ENCODE measurements at places on chromosomes 12 and 14.

DNA sequence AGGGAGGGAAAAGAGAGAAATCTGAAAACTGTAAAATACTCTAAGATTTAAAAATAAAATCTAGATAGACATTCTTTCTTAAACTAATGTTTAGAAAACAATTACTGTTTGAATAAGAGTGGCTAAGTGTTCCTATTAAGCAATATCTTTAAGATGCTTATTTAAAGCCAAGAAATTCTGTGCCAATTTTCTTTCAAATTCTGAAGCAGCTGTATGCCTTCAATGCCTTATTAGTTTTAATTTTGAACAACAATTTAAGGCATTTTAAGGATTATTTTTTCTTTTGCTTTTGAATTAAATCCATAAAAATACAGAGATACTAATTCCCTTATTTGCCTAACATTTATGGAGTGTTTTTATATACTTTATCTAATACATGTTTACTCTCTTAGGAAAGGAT is 50.3 kb upstream of the KITLG start:
- DNase-seq: no peak

- no peak for DNase-seq
Observed at GRCh38 chr12:107394693-107395092, 290.9 kb upstream of the PWP1 start.

GRCh38 chr14:21023817-21024584 is 860 bp downstream of the NDRG2 start:
- no peak for DNase-seq

GRCh38 chr12:123151457-123152454 is 866 bp upstream of the PITPNM2 start:
- no peak for DNase-seq

GRCh38 chr12:132606466-132606865 is 3.9 kb downstream of the LRCOL1 start:
- DNase-seq: no peak

DNA sequence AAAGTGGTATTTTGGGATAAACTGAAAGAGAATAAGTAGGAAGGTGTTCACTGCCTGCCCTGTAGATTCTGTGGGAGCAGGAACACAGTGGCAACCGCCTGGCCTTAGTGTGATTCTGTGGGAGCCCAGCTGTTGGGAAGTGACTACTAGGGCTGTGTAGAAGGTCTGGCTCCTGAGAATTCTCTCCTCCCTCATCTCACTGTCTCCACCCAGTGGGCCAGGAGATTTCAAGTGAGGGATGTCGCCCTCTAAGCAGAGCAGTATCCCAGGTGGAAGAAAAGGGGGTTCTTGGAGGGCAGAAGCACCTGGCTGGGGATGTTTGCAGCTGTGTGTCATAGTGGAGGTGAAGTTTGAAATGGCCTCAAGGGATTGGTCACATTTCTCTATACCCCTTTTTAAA is 113.7 kb downstream of the TBC1D30 start:
- no peak for DNase-seq

GRCh38 chr12:107884769-107885694 is 110.5 kb downstream of the ASCL4 start:
- no peak for DNase-seq

DNA sequence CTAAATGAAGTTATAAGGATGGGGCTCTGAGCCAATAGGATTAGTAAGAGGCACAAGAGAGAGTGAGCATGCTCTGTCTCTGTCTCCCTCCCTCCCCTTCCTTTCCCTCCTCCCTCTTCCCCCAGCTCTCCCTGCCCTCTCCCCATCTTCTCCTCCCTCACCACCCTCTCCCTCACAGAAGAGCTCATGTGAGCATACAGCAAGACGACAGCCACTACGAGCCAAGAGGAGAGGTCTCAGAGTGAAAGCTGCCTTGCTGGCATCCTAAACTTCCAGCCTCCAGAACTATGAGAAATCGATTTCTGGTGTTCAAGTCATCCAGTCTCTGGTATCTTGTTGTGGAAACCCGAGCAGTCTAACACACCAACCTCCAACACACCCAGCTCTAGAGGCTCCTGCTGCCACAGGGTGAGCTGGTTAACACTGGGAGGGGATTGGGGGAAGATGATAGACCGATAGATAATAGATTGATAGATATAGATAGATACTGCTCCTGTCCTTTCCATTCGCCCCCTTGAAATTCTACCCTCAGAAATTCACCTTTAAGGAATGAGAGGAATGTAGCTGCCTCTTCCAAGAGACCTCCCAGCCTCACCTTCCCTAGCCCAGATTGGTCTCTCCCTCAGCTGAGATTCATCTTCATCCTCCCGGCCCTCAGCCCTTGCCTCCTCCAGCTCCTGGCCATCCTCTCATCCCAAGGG is 25.8 kb upstream of the ACTN1 start:
- DNase-seq: no peak

DNA sequence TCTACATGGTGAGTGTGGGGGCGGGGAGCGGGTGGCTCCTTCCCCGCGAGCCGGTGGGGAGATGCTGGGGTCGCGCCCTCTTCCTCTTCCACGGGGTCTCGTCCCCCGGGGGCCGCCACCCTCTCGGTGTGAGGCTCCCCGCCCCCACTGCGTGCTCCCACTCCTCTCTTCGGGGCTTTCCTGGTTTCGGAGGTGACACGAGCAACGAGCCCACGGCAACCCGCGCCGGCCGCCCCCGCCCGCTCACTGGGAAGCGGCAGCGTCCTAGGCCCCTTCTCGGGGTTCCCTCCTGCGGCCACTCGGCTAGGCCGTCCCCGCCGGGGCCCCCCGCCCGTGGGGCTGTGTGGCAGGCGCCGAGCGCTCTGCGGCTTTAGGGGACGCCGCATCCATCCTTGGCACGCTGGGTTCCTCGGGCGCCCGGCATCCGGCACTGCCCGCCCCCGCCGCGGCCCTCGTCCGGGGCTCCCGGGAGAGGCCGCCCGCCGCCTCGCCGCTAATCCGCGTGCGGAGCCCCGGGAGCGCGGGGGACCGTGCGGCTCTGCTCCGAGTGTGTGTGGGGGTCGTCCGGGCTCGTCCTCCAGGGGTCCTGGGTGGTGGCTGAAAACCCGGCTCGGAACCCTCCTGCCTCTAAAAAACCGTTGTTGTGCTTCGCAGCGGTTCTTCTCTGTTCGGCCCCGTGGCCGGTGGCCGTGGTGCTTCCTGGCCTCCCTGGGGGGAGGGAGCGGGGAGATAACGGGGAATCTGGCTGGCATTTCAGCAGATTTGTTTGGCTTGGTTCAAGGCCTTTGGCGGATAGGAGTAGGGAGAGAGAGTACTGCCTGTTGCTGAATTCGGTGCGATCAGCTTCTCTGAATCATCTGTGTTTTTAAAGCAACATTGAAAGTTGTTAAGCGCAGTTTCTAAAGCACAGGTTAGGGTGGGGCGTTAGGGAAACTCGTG is 1.0 kb downstream of the PCNX1 start:
- no peak for DNase-seq

GRCh38 chr12:101551362-101552114 is 43.2 kb upstream of the MYBPC1 start:
- DNase-seq: no peak

DNA sequence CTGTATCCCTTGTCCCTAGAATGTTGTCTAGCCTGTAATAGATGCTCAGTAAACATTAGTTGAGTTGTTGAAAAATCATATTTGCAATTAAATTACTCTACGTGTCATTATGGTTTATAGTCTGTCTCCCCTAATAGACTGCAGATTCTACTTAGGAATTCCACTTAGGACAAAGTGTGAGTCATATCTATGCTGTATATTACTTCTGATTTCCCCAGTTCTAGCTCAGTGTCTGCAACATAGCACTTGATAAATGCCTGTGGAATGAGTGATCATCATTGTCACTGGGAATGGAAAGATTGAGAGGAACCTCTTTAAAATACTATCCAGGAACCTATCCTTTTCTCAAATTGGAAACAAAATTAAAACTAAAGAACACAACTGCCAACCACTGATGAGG is 99.3 kb downstream of the TBX5 start:
- DNase-seq: no peak

- DNase-seq: no peak
Observed at GRCh38 chr12:44021471-44021971, 185.6 kb downstream of the TMEM117 start.

DNA sequence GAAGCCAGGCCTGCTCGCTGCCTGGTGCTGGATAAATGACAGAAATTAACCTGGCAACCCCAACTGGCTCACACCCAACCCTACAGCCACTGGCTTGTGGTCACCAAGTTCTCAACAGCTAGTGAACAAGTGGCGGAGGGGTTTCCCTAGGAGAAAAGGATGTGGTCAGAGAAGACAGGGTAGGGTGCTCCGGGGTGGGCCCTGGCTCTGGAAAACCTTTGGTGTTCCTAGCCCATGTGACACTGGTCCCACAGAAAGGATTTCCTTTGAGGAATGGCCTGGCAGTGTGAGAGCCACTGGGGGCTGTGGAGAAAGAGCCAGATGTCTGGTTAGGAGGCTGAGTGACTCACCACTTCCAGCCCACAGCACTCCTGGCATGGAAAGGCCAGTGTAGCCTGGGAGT is 8.7 kb downstream of the SYNE3 start:
- DNase-seq: no peak

GRCh38 chr12:120529641-120530417 is 871 bp upstream of the COQ5 start:
- peak; percentile 31 for DNase-seq

DNA sequence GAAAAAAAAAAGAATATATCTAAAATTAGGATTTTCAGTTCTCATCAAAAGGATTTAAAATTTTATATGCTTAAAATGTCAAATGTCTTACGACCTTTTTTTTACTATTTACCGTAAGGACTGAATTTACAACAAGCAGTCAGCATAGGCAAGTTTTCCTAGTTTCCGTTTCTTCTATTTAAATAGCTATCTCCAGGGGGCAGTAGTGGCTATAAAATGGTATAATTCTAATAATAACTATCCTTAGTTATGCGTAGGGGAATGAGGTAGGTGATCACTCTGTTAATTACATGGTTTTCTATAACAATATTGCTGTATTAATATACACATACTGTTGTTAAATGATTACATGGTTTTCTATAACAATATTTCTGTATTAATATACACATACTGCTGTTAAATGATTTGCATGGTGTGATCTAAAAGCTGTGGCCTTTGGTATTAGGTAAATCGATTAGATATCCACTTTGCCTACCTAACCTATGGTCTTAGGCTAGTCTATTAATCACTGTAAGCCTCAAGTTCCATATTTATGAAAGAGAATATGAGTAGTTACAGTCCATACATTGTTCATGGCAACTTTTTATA is 217.7 kb upstream of the PDZRN4 start:
- no peak for DNase-seq

- no peak for DNase-seq
Observed at GRCh38 chr14:100914597-100915021, 11.1 kb upstream of the RTL1 start.

GRCh38 chr12:21073822-21074460 is 57.1 kb upstream of the SLCO1B1 start:
- DNase-seq: no peak

DNA sequence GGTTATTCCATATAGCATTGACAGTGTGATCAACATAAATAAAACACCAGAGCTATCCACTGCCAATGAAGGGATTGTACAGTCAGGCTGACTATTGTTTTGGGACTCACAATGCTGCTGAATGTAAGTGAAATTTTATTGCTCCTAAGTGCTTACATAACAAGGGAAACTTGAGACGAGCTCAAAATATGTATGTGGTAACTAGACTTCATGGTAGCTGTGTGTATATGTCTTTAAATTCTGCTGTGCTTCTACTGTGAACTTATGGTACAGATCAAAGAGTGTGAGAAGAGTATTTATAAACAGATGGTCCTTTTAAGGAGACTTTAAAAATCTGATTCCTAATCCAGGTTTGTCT is 6.9 kb downstream of the FLRT2 start:
- no peak for DNase-seq

GRCh38 chr12:82414926-82415325 is 56.6 kb downstream of the METTL25 start:
- no peak for DNase-seq

DNA sequence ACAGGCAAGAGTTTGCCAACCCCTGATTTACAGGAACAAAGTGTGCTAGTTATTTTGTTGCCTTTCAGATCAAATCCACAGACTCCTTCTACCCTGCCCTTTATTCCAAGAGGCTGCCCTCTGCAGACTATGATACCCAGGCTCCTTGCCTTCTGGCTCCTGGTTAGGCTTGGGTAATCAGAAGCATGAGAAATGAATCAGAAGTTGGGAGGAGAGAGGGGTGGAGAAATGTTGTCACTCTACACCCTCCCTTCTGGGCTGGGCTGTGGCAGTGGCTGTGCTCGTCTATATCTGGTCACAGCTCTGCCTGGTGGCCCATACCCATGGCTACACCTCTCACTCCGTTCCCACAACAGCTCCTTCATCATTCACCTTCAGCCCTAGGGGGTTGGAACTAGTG is 204.6 kb upstream of the PLXNC1 start:
- no peak for DNase-seq

DNA sequence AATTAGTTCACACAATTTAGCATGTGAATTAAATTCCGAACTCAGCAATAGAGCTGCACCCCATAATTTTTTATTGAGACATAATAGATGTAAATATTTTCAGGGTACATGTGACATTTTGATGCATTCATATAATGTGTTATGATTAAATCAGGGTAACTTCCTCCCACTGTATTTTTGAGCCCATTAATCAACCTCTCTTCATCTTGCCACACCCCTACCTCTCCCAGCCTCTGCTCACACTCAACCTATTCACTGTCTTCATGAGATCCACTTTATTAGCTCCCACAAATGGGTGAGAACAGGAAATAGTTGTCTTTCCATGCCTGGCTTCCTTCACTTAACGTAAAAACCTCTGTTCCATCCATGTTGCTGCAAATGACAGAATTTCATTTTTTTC is 14.7 kb downstream of the IL26 start:
- DNase-seq: no peak

DNA sequence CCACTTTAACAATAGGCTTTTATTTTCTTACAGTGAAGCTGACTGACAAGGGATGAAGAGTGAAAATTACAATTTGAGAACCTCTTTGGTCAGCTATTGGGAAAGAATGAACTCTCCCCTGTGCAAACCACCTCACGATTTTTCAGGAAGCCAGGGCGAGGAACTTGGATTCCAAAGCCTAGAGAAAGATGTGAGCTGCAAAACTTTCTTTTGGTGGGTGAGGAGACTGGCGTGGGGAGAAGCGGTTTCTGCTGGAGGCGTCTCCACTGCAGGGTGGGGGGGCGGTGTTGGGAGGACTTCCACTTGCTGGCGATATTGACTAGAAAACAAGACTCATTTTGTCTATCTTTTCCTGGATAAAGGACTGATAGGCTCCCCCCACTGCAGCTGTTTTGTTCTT is 59.3 kb upstream of the VRK1 start:
- no peak for DNase-seq

- DNase-seq: no peak
Observed at GRCh38 chr12:130076752-130077151, 85.5 kb upstream of the FZD10 start.

- DNase-seq: no peak
Observed at GRCh38 chr14:50038398-50039119, 77.8 kb downstream of the VCPKMT start.

- no peak for DNase-seq
Observed at GRCh38 chr14:82537831-82538230, 1004.2 kb upstream of the SEL1L start.

GRCh38 chr12:120688527-120689071 is 1.6 kb downstream of the MLEC start:
- DNase-seq: no peak

Data from NCI-H2081 treated with DMSO at 0.1 percent for 48 hours (cell line).